ENCODE measurements at places on chromosomes 12 and 14. TPM values are rescaled to one million over a fixed set of nuclear protein-coding genes. Genes with fewer than 3 reads are reported as not detected.

LALBA gene
- not detected for total RNA-seq

CCDC177 gene
- total RNA-seq = not detected

HOXC10 gene
- not detected for total RNA-seq

CLEC4C gene
- not detected for total RNA-seq

RPL10L gene
- not detected for total RNA-seq

CLEC4D gene
- total RNA-seq = not detected

- H3K4me3 ChIP-seq = no peak overlapping the region
- H3K36me3 ChIP-seq = no peaks in the 10 kb centered on the region
- H3K4me1 ChIP-seq = no peaks in the 10 kb centered on the region
- H3K27me3 ChIP-seq = no peaks in the 10 kb centered on the region
These were observed 322.2 kb upstream of the DIO3 start for GRCh38 chr14:101239065-101239464.

DNA sequence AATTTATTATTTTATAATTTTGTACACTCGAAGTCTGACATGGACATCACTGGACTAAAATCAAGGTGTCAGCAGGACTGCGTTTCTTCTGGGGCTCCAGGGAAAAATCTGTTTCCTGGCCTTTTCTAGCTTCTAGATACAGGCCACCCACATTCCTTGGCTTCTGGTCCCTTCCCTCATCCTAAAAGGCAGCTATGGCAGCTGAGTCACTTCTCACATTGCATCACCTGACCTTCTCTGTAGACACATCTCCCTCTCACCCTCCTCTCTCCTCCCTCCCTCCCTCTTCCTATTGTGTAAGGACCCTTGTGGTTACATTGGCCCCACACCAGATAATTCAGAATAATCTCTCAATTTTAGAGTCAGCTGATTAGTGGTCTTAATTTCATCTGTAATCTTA lies 92.4 kb downstream of the RPS6KA5 start:
- no peak overlapping the region for H3K4me3 ChIP-seq
- no peaks in the 10 kb centered on the region for H3K36me3 ChIP-seq
- DNase-seq = no peak
- peaks cover 19% of the 10 kb centered on the region for H3K4me1 ChIP-seq
- H3K27me3 ChIP-seq = no peaks in the 10 kb centered on the region

- H3K4me1 ChIP-seq = no peaks in the 10 kb centered on the region
- no peak overlapping the region for H3K27ac ChIP-seq
- H3K27me3 ChIP-seq = no peaks in the 10 kb centered on the region
- DNase-seq = no peak
- H3K36me3 ChIP-seq = no peaks in the 10 kb centered on the region
These were observed 39.8 kb downstream of the LIMA1 start for GRCh38 chr12:50243507-50243906.

DNA sequence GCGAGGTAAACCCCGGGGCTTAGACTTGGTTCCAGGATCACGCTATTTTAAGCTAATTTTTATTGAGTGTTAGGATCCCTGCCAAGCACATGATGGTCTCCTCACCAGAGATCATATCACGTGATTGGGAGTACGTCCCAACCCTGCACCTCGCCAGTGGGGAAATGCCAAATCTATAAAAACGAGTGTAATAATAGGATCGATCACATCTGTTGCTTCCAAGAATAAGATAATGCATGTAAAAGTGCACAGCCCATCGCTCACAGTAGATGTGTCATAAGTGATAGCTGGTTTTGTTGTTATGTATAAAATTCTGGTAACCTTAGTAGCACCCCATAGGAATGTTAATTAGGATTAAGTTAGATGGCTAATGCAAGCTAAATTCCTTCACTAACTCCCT lies 581.0 kb upstream of the TMEM132C start:
- no peaks in the 10 kb centered on the region for H3K27me3 ChIP-seq
- H3K4me3 ChIP-seq = no peak overlapping the region
- DNase-seq = no peak
- H3K36me3 ChIP-seq = no peaks in the 10 kb centered on the region

GRCh38 chr12:46915082-46915481 lies 89.3 kb upstream of the SLC38A4 start:
- H3K4me1 ChIP-seq = no peaks in the 10 kb centered on the region
- no peak overlapping the region for H3K27ac ChIP-seq
- no peak for DNase-seq
- H3K36me3 ChIP-seq = no peaks in the 10 kb centered on the region
- H3K27me3 ChIP-seq = no peaks in the 10 kb centered on the region

DNA sequence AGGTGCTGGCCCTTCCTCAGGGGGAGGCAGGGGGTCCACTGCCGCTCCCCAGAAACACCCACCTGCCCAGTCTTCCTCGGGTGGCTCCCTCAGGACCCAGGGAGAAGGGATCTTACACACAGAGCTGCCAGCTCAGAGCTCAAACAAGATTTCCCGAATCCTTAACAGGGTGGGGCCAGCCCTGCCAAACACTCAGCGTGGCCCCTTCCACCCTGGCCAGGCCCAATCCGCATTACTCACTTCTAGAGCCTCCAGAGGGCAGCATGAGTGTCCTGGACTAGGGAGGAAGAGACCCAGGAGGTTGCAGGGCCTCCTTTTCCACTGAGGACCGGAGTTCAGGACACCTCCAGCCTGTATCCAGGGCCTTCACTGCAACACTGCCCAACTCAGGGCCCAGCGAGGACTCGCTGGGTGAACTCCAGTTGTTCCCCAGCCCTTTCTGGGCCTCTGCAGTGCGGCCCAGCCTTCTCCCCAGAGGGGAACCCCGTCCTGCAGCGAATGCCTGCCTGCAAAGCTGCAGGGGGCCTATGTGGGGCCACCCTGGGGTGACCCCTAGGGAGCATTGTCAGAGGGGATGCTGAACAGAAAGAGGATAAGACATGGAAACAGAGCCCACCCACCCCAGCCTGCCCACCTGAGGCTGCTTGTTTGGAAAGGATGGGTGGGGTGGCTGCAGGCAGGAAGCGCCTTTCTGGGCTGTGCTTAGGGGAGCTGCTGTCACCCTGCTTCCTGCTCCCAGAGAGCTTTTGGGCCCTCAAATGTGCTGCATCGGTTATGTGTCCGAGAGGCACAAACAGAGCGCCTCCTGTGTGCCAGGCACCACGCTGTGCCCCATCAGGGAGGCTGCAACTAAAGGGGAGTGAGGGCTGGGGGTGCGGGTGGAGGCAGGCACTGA lies 43.8 kb downstream of the CCNK start:
- H3K27me3 ChIP-seq = no peaks in the 10 kb centered on the region
- H3K4me3 ChIP-seq = no peak overlapping the region
- no peaks in the 10 kb centered on the region for H3K36me3 ChIP-seq
- H3K27ac ChIP-seq = no peak overlapping the region
- peaks cover 20% of the 10 kb centered on the region for H3K4me1 ChIP-seq
- peak; percentile 30 for DNase-seq

GRCh38 chr14:99679996-99680395 lies 4.1 kb upstream of the CYP46A1 start:
- no peaks in the 10 kb centered on the region for H3K27me3 ChIP-seq
- no peaks in the 10 kb centered on the region for H3K36me3 ChIP-seq
- no peak overlapping the region for H3K4me3 ChIP-seq
- H3K4me1 ChIP-seq = peaks cover 26% of the 10 kb centered on the region

Data from CD4-positive, alpha-beta memory T cell (primary cell).